Gastrocnemius medialis (tissue), 4 donors: ENCODE measurements at places on chromosomes 7 and 10.
A peak's percentile ranks its signal among the peaks of the same experiment; 100 is the strongest.

- no peak for DNase-seq
- H3K27ac ChIP-seq, result no peak overlapping the region
- no peaks in the 10 kb centered on the region for H3K36me3 ChIP-seq
- H3K4me3 ChIP-seq, result no peak overlapping the region
Observed at GRCh38 chr10:78891741-78892140, 177.0 kb upstream of the ZMIZ1 start.

- peaks cover 48% of the 10 kb centered on the region for H3K4me1 ChIP-seq
- peak overlapping the region; percentile 86 for H3K27ac ChIP-seq
Observed at GRCh38 chr7:100693312-100694097, 545 bp downstream of the GIGYF1 start.

DNA sequence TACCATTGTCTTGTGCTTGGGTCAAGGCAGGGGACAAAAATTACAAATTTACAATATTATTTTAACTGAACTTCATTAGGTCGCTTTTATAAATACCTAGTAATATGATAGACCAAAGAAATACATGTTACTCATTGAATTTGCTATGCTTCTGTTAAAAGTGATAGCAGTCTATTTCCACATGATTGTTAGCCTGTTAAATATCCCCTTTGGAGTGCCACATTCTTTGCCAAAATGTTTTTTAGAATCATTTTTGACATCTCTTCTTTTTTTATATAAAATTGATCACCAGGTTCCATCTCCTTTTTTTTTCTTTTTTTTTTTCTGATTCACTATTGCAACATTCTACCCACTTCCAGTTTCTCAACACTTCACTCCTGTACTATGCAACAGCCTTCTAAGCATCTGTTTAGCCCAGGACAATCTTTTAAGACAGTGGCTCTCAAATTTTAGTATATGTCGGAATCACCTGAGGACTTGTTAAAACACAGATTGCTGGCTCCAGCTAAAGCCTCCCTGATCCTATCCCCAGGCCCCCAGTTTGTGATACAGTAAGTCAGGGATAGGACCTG lies 16.4 kb upstream of the NDUFA5 start:
- H3K4me1 ChIP-seq, result peaks cover 4% of the 10 kb centered on the region
- no peak overlapping the region for H3K4me3 ChIP-seq
- H3K27ac ChIP-seq, result no peak overlapping the region
- DNase-seq, result no peak
- H3K36me3 ChIP-seq, result no peaks in the 10 kb centered on the region
- no peaks in the 10 kb centered on the region for H3K27me3 ChIP-seq

GRCh38 chr10:111295788-111296187 lies 219.0 kb downstream of the ADRA2A start:
- no peaks in the 10 kb centered on the region for H3K27me3 ChIP-seq
- no peaks in the 10 kb centered on the region for H3K4me1 ChIP-seq
- H3K27ac ChIP-seq, result no peak overlapping the region
- DNase-seq, result no peak
- H3K4me3 ChIP-seq, result no peak overlapping the region
